ENCODE measurements at places on chromosomes 7 and 10.

- DNase-seq, result no peak
Observed at GRCh38 chr10:114316744-114317143, 77.7 kb downstream of the VWA2 start.

DNA sequence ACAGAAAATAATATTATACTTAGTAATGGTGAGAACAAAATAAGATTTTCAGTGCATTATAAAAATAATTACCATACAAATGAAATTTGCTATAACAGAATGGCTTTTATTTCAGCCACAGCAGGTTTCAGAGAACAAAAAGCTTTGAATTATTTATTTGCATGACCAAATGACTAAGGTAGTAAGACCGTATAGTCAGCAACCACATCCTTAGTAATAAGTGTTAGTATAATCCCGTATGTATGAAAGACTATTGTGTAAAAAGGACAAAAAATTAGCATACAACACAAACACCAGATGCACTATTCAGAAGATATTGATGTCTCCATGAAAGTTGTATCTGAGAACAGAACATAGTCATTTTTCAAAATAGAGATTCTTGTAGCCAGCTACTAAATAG, 12.2 kb downstream of the PDZD8 start:
- no peak for DNase-seq

DNA sequence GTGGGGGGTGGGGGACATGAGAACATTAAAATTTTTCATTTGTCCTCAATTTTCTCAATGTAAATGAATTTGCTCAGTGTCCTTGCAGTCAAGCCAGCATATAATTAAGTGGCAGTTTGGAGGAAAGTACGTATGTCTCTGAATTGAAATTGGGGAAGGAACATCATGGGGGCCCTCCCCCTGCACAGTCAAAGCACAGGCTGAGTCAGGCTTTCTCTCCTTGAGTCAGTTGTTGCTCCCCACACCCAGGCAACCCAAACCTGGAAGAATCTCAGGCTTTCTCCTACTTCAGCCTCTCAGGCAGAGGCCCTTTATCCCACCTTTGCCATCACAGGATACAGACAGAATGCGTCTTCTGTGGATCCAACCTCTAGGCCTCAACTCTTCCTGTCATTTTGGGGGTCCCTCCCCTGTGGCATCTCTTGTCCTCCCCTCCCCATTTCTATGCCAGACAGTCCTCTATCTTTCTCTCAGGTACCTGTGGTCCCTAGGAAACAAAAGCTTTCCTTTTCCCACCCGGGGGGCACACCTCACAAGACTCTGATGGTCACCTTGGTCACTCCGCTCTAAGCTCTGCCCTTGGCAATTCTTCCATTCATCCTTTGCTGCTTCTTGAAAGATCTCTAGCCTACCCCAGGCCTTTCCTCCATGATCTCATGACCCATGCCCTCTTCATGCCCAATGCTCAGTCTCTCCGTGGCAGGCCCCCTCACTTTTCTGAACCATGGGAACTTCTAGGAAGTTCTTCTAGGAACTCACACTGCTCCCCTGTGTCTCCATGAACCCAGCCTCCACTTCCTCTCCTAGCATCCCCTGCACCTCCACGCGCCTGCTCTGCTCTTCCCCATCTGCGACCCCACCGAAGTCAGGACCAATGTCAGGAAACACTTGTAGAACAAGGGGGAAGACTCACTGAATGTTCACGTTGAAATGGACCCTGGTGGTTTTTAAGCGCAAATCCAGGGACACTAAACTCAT, 40.4 kb downstream of the CREB3L2 start:
- no peak for DNase-seq

DNA sequence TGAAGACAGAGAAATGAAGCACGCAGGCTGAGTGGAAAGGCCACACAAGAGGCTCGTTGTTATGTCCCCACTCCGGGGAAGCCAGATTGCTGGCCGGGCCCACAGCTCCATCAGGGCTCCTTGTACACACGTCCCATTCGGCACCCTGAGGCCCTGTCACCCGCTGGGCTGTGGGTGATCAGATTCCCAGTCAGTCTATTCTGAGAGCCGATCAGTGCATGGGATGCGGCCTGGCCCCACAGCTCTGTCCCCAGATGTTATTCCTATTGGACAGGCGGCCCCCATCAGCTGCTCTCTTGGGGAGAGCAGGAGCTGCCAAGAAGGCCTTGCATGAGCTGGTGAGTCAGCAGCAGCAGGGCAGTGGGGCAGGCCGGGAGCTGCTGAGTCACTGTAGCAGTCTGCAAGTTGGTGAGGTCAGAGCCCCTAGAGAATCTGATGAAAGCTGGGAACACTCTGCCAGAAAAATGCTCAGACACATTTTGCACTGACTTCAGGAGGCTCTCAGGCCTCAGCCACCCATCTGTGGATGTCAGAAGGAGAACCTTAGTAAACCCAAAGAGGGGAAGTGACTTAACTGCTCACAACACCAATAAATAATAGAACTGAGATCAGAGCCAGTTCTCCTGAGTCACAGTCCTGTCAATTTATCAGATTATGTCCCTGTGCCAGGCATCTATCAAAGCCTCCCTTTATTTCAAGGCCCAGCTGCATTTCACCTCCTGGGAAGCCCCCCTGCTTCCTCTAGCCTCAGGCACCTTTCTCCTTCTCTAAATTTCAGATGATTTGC, 9.4 kb upstream of the PSAP start:
- peak; percentile 92 for DNase-seq

- no peak for DNase-seq
Observed at GRCh38 chr7:113606325-113606724, 312.5 kb downstream of the PPP1R3A start.

DNA sequence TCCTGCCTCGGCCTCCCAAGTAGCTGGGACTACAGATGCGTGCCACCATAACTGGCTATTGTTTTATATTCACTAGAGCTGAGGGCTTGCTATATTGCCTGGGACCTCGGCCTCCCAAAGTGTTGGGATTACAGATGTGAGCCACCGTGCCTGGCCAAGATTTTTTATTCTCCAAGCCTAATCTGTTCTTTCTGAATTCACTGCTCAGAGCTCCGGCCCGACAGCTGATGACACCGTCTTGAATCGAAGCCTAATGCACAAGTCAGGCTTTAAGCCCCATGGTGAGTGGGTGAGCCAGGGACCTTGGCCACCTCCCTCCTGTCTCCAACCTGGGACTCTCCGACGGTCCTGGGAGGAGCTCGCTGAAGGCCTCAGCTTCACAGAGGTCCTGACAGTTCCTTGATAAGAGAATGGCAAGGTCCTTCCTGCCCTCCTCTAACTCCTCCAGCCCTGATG, 338.9 kb downstream of the WDR37 start:
- DNase-seq, result no peak

GRCh38 chr7:22001345-22002004, 55.8 kb upstream of the CDCA7L start:
- DNase-seq, result peak; percentile 74

- no peak for DNase-seq
Observed at GRCh38 chr7:100630066-100630465, 11.3 kb downstream of the TFR2 start.

- DNase-seq, result no peak
Observed at GRCh38 chr7:20326342-20326741, 4.4 kb upstream of the ITGB8 start.

GRCh38 chr7:77791336-77791735, 6.9 kb downstream of the TMEM60 start:
- no peak for DNase-seq

DNA sequence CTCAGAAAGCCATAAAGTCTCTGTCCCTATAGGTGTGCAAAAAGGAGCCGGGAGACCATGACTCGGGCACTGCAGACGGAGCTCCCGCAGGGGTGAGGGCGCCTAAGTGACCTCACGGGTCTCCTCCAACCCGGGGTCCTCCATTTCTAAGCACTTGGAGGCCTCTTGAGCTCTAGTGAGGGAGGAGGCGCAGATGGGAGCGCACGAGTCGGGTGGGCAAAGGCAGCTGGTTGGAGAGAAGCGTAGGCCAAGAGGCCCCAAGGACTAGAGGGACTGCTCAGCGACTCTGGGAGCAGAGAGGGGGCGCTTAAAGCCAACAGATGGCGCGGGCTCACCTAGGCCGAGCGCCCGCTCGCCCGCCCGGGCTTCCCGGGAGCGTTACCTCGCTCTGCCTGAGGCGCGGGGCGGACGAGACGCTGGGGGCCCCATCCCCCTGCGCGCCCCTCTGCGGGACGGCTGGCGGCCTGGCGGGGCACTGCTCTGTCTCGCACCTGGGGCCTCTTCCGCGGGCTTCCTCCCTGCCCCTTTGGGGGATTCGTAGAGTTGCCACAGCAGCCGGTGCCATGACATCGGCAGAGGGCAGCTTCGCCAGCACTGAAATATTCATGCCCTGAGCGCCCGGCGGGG, 523 bp upstream of the CDH23 start:
- DNase-seq, result peak; percentile 69

DNA sequence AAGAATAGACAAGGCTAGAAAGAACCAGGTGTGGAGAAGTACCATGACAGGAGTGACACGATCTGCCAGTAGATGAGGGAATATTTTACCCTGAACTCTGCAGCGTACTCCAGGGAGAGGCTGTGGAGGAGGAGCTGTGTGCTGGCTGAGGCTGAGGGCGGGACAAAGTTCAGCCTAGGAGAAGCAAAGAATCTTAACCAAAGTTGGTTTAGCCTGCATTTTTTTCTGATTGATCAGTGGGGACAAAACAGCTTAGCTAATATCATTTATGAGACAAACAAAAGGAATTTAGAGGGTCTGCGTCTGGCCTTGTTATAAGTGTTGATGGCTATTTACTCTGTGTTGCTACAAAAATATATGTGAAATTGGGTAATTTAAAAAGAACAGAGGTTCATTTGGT, 5.2 kb upstream of the NPSR1 start:
- no peak for DNase-seq

- no peak for DNase-seq
Observed at GRCh38 chr10:86284355-86285105, 82.1 kb downstream of the GRID1 start.

DNA sequence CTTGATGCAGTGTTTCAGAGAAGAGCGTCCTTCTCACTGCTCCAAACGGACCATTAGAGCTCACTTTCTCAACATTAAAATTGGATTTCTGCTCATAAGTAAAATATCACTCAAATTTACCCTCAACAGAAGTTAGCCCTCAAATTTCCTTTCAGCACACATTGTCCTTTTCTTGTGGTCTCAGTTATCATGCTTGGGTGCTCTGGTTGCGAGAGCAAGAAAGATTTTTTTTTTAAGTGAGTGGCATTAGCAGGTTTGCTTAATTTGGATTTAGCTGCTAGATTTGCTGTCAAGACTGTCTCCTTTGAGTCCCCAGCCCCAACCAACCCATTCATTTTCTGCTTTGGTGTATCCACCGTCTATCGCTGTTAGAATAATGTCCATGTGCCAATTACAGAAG, 2.6 kb upstream of the CH25H start:
- DNase-seq, result no peak

DNA sequence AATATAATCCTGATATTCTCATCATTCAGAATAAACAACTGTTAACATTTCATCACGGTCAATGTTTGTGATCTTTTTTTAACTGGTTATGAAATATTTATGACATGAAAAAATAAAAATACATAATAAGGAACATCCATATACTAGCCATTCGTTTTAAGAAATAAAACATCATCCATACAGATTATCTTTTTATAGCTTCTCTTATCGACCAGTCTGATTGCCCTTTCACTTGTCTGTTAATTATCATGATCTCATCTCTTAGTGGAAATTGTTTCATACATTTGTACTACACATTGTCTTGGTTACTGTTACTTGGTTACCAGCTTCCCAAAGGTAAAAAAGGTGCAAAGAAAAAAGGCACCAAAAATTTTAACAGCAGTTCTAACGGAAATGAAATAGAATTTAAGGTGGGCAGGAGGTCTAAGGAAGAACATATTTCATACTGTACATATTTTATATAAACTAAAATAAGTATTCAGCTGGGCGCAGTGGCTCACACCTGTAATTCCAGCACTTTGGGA, 8.4 kb downstream of the ARHGAP21 start:
- no peak for DNase-seq

DNA sequence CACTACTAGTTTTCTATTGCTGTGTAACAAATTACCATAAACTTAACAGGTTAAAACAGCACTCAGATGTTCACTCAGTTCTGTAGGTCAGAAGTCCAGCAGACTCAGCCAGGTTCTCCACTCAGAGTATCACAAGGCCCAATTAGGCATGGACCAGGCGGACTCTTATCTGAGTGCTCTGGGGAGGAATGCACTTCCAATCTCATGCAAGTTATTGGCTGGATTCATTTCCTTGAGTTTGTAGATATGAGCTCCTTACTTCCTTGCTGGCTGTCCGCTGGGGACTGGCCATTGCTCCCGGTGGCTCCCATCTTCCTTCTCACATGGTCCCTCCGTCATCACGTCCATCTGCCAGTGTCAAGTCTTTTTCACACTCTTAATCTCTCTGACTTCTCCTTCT, 137.0 kb upstream of the PRR15 start:
- DNase-seq, result no peak

DNA sequence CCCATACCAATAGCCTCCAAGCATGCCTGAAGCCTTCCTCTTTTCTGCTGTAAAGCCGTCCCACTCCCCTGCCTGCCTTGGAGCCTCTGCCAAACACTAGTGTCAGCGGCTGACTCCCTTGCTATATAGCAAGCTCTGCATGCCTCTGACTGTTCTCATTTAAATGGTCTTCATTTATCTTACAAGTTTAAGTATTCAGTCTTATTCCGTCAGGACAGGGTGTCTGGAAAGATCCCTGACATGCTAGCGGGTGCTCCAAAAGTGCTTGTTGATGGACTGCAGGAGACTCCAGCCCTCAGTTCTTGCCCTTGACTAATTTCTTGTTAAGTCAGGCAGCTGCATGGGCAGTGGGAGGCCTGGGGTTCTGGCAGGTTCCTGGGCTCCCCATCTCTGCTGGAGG, 298.7 kb downstream of the GFRA1 start:
- DNase-seq, result no peak
